ENCODE measurements at places on chromosomes 7 and 10. TPM values are rescaled to one million over a fixed set of nuclear protein-coding genes. Genes with fewer than 3 reads are reported as not detected.

Gene VWDE
- total RNA-seq: 0.27 TPM

DNA sequence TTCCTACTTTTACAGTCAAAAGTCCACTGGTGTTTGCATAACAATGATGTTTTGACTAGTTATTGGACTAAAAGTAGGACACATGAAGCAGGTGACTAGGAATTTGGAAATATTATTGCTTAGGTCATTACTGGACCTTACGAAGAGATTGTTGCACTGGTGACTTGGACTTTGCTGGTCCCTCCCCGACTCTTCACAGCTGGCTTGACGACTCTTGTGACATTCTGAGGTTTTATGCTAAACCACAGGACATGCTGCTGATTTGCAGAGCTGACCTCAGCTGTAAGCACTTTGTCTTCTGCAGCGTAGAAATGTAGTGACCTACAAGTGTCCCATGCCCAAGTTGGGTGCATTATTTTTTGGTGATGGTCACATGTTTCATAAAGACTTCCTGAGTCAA, 21.9 kb downstream of the PCBD1 start:
- no peak for DNase-seq

DNA sequence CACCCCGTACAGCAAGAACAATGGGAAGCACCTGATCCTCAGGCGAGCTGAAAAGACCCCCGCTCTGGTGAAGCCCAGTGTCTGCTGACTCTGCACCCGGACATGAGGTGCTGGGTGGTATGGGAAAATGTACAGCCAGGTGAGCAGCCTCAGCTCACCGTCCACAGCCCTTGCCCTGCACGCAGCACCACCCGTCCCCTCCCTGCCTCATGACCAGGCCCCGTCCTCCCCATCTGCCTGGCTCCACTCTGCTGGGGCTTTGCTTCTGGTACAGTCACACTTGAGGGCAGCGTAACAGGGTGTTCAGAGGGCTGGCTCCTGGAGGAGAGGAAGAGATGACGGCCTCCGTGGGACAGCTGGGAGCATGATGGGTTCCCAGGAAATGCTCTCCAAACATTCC, 49.1 kb downstream of the NCAPG2 start:
- no peak for DNase-seq

Gene LRRTM3
- total RNA-seq: not detected

Gene WNT16
- total RNA-seq: not detected

Gene GPR85
- total RNA-seq: not detected

DNA sequence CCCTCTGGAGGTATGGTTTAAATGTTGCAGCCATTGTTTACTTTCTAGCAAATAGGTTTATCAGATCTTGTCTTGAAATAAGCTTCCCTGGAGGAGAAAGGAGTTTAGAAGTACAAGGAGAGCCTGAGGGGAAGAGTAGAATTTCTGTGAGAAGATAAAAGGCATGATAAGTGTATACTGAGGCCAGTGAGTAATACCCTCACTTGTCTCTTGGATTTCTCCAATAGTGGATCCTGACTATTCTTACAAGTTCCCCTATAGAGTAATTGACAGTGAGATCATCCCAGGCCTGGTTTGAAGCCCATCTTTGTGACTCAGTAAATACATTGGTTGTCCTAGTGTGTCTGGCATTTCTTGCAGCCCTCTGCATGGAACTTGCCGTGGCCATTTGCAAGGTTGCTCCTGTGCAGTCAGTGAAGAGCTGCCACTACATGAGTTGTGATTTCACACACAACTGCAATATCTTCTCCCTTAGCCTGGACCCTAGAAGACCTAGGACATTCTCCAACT, 41.6 kb downstream of the CHN2 start:
- no peak for DNase-seq

Gene OPN4
- total RNA-seq: not detected

DNA sequence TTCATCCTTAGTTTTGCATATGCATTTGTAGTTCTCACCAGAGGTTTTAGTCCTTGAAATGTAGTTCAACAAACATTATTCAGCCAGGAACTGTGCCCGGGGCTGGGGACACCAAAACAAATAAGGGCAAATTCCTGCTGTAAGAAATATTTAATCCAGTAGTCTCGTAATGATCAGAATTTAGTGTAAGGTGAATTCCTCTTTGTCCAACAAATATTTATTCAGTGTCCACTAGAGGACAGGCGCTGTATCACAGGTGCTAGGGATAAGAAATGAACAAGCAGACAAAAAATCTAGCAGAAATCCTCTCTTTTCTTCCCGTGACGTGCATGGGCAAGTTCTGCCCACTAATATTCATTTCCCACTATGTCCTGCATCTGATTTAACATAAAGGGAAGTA, 17.6 kb downstream of the LGI1 start:
- peak; percentile 4 for DNase-seq

- no peak for DNase-seq
Observed at GRCh38 chr7:73766556-73767229, 3.4 kb downstream of the CLDN3 start.

Measured in HepG2 (cell line).